ENCODE measurements at places on chromosomes 2 and 18. TPM values are rescaled to one million over a fixed set of nuclear protein-coding genes. Genes with fewer than 3 reads are reported as not detected.

The DUSP19 gene
- 2.4 TPM for total RNA-seq

The FAP gene
- total RNA-seq, result 195 TPM

The RNF144A gene
- 14.0 TPM for total RNA-seq

The EVA1A gene
- total RNA-seq, result 31.2 TPM

The ARID5A gene
- total RNA-seq, result 21.6 TPM

The KRCC1 gene
- total RNA-seq, result 19.6 TPM

The KLHL14 gene
- 0.16 TPM for total RNA-seq

The UGT1A3 gene
- not detected for total RNA-seq

The TRIM54 gene
- not detected for total RNA-seq

The ALPG gene
- not detected for total RNA-seq

The SLC9A2 gene
- not detected for total RNA-seq

The SNED1 gene
- total RNA-seq, result 209 TPM

The CYP1B1 gene
- total RNA-seq, result 157 TPM

The PLB1 gene
- 1.8 TPM for total RNA-seq

The POTEC gene
- not detected for total RNA-seq

The SH3RF3 gene
- 24.2 TPM for total RNA-seq

The ERBB4 gene
- total RNA-seq, result under 0.01 TPM

The CYP26B1 gene
- 10.2 TPM for total RNA-seq

The LRRC30 gene
- total RNA-seq, result not detected

Measured in hair follicle dermal papilla cell (primary cell).